Type B pancreatic cell (in vitro differentiated cells): ENCODE measurements at places on chromosomes 16 and 17. TPM values are rescaled to one million over a fixed set of nuclear protein-coding genes. Genes with fewer than 3 reads are reported as not detected.

DNA sequence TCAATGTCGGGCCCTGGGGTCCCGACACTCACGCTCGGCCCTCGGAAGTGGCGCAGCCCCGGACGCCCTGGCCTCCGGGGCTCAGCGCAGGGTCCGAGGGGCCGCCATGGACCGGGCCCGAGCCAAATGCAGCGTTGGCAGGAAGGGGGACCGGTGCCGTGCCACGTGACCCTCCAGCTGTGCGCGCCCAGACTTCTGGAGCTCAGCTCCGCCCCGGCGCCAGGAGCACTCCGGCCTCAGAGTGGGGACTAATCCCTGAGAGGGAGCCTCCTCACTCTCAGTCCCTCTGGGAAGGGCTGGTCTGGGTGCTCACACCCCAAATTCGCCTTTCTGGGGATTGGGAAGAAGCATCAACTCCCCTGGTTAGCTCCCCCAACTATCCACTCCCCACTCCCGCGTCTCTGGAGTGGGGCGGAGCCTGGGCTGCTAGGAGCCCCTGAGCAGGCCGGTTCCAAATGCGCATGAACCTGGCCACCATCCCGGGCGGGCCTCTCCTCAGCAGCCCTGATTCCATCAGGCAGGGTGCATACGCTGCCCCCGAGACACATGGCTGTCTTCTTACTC lies at the start of gene B3GNT9:
B3GNT9 (minus strand) TSS at position 166 of the 564 bp plus-strand sequence. CDS start 513 bp downstream, outside the sequence.
- no peak for DNase-seq

GRCh38 chr17:61431594-61432311 lies 20.5 kb upstream of the TBX4 start:
- DNase-seq: no peak

HOXB6 gene
- 17.6 and 20.3 TPM in 2 replicates for total RNA-seq

- no peak for DNase-seq
Measured at GRCh38 chr17:2070241-2071023, 15.5 kb downstream of the HIC1 start.
